Stimulated activated CD8-positive, alpha-beta memory T cell treated with anti-CD3 and anti-CD28 coated beads, Interleukin-7, amount 100 ng/mL, for 24 hours (primary cell): ENCODE measurements at places on chromosomes 6 and 20.

DNA sequence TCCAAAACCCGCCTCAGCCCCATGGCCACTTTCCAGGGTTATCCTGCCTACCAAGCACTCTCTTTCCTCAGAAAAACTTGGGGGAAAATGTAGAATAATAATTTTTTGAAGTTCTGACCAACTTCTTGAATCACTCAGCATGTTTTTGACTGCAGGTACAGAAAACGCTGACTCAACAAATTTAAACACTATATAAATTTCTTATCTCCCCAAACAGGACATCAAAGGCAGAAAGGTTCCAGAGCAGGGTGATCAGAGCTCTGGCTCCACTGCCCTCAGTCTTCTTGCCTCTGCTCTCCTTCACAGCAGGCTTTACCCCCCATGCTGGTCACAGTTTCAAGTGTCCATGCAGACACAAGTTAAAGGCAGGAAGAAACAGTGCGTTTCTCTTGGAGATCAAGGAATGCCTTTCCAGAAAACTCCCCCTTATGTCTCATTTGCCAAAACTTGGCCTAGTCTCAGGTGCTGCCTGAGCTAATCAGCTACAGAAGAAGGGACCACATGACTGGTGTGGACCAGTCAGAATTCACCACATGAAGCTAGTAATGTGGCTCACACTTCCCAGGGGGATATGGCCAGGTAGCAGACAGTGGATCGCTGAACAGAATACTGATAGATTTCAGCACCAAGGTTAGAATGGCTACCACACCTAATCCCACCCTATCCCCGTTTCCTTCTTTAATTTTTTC lies 24.4 kb upstream of the SLC17A3 start:
- no peak for DNase-seq

DNA sequence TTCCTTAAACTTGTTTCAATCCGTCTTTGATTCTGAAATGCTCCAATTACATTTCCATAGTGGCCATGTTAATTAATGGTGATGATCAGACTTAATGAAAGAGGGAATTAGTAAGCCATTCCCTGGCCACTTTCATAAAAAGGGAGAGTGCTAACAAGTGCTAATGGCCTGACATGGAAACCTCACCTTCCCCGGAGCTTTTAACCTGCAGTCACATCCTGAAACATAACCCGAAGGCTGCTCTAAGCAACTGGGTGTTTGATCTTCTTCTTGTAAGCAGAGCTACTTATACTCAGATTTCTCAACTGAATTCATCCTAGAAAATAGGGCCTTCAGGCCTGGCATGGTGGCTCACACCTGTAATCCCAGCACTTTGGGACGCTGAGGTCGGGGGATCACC lies 67.1 kb upstream of the ZMYND8 start:
- DNase-seq = no peak

DNA sequence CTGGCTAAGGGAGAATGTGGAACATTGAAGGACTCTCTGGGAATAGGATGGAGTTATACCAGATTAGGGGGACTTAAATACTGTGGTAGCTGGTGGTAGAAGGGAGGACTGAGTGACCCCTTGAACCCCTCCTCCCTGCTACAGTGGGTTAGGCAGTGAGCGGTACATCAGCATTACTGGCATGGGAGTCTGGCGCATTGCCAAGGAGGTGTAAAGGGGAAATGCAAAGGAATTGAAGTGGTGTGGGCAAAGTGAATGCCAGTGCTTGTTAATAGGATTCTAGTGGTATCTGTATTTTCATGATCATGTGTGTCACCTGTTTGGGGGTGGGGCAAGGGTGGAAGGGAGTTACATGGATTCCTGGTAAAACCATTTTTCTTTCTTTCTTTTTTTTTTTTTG lies 60.1 kb downstream of the GFRA4 start:
- no peak for DNase-seq

DNA sequence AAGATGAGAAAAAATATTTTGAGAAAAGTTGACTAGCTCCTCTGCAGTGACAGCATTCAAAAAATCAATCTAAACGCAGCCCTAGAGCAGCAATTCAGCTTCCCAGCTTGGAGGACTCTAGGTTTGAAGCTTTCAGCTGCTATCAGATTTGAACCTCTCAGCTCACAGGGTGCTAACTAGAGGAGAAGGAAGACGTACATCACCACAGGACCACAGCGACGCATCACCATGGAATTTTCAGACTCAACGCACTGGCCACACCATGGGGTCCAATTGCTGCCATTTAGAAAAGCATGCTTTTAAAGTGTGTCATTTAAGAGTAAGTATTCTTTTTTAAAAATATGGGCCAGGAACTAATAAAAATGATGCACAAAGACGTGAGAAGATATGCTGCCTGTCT lies 45.0 kb upstream of the FUCA2 start:
- DNase-seq = no peak

DNA sequence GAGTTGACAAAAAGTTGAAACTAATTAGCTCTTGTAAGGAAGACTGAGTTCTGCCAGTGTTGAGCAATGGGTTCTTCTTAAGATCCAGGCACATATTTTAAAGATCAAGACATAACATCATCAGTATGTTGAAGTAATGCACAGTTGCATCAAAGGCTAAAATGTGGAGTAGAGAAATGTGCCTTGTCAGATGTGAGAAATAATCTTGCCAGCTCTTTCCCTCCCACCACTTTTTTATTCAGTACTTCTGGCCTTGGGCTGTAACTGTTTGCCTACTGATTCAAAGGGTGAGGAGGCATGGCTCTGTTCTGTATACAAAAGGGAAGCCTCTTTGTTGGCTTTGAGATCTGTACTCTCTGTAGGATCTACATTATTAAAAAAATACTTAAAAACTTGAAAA lies 13.1 kb downstream of the PKIB start:
- DNase-seq = no peak

DNA sequence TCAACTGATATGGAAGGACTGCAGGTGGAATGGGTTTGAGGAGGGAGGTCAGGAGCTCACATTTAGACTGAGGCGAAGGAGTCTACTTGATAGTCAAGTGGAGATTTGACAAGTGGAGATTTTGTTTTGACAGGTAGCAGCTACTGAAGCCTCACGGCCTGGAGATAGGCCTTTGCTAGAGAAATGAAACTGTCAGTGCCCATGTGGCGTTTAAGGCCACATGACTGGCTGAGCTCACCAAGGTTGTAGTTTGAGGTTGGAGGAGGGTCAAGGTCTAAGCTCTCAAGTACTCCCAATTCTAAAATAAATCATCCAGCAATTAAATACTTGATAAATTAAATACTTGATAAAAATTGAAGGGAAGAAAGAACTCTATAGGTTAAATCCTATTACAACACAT lies 80.1 kb upstream of the C6orf118 start:
- DNase-seq = no peak

- DNase-seq = no peak
Measured at GRCh38 chr6:135667691-135668455, 170.3 kb upstream of the AHI1 start.

DNA sequence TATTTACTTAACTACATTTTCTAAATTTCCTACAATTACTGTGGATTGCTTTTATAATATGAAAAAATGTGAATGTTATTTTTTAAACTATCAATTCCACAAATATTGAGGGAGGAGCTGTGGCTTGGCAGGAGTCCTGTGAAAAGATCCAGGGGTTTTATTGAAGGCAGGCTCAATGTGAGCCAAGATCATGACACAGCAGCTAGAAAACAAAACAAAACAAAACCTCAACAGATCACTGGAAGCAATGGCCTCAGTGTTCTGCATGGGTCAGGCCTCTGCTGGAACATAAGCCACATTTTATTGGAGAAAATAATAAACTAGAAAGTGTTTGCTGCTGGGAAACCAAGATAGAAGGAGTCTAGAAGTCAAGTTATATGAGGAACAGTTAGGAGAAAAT lies 19.4 kb upstream of the RCAN2 start:
- DNase-seq = no peak

GRCh38 chr20:57133926-57134650 lies 132.4 kb downstream of the BMP7 start:
- DNase-seq = no peak

- DNase-seq = no peak
Measured at GRCh38 chr6:1686117-1687098, 76.7 kb downstream of the FOXC1 start.

DNA sequence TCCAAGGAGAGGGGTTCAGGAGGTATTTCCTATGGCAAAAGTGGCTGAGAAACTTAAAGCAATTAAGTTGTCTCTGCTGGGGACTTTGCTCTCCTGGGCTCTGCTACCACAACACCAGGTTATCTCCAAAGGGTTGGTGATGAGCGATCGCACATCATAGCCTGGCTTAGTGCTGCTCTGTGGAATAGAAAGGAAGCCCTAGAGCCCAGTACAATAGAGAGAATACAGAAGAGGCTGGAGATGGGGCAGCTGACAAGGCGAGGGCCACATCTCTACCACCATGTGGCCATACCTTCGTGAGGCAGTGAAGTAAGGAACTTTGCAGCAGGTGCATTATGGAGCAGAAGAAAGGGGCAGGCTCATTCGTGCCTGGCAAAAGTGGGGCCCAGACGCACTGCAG lies 8.6 kb upstream of the TMC2 start:
- DNase-seq = no peak

DNA sequence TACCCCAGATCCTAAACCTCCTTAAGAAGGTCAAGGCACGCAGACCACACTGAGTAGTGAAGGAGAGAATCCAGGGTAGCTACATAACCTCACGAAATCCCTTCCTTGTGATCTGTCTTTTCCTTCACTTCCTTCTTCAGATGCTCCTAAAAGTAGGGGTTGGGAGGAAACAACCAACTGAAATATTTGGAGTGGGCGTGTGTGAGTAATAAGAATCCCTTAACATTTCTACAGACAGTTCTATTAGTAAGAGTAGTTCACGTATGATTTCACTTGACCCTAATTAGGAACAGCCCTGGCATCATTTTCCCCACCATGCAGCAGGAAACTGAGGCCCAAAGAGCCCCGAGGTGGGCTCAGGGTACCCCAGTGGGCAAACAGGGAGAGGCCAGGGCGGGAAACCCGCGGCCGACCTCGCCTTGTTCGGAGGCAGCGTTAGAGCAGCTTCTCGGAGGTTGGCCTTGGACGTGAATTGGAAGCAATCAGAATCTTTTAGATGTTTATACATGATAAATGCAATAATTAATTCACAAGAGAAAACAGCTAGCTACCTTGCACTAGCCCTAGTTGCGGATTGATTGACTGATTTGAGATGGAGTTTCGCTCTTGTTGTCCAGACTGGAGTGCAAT lies 859 bp upstream of the RAE1 start:
- DNase-seq = no peak

GRCh38 chr6:17277256-17277655 lies 3.9 kb upstream of the RBM24 start:
- DNase-seq = no peak
